ENCODE measurements at places on chromosomes 11 and 22.

- no peak for DNase-seq
Measured at GRCh38 chr11:73810637-73811036, 23.0 kb downstream of the MRPL48 start.

DNA sequence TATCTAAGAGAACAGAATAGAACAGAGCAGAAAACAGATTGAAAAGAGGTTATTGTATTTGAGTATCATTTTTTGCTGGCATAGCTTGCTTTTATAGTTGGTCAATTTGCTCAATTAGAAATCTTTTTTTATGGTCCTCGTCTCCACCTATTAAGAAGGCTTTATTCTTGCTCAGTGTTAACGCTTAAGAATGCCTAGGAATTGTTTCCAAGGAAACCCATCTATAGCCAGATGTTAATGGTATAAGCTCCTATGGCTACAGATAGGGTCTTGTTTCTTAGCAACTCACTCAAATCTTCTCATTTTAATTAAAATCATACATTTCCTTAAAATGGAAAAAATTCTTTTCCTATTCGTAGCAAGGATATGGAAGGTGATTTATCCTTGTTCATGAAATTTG, 392.3 kb downstream of the TMEM135 start:
- no peak for DNase-seq

DNA sequence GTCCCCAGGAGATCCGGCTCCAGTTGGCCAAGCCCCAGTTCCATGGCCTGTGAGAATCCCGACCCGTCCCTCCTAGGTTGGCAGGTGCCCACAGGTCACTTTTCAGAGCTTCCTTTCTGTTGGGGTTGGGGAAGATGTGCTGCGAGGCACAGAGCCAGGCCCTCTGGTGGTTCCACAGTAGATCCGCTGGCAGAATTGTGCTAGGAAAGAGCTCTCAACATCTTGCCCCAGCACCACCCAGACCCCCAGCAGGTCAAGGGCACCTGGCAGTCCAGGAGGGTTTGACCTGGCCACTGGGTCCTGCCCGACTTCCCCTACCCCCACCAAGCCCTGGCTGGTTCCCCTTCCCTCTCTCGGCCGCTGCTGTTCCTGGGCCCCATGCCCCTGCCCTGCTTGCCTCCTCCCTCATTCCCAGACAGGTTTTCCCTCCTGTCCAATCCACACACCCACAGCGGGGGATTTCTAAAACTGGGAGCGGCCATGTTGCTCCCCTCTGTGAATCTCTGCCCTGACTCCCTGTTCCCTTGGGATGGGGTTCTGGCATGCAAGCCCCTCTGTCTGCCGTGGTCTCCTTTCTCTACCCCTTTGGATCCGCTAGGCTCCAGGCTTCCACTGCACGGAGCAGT, 26.2 kb upstream of the GCAT start:
- DNase-seq: no peak

DNA sequence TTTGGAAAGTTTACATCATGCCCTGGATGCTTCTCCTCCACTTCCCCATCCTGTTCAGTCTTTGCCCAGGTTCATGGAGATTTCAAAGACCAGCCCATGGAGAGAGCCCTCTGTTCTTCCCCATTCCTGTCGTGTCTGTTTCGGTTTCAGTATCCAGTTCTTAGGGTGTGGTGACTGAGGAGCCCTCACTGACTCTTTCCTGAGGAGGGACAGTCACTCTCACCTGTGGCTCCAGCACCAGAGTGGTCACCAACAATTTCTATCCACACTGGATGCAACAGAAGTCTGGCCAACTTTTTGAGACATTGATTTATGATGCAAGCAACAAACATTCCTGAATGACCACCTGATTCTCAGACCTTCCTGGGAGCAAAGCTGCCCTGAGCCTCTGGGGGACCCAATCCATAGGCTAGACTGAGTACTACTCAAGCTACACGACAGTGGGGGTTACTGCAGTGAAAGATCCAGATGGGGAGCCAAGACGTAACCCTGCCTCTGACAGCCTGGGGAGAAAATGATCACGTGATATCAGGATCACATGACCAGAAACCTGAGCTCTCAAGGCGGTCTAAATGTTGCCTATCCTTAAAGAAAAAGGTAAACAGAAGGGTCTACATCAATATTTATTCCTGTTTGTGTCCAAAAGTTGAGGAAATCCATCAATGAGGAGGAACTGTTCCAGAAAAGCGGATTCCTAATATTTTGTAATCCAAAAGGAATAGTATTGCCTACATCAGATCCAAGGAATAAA, 76.2 kb upstream of the VPREB1 start:
- DNase-seq: no peak

DNA sequence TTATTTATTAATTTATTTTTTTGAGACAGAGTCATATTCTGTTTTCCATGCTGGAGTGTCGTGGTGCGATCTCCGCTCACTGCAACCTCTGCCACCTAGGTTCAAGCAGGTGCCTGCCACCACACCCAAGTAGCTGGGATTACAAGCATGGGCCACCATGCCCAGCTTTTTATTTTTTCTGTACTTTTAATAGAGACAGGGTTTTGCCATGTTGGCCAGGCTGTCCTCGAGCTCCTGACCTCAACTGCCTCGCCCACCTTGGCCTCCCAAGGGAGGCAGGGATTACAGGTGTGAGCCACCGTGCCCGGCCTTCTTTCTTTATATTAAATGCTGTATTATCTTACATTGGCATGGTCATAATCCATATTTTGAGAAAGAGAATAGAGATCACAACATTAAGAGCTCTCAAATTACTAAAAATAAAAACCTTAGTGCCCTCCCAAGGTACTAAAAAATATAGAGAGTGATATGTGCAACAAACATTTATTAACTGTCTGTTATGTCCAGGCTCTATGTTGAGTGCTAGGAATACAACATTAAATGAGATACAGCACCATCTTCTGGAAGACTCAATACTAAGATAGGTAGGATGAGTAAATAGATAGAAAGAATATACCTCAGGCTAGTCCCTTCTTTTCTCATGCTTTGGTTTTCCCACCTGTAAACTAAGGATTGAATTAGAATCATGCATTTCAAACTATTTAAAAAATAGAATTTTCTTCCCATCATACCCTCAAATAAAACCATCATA, 84.1 kb downstream of the BBOX1 start:
- no peak for DNase-seq

- no peak for DNase-seq
Measured at GRCh38 chr11:119384332-119384731, 2.8 kb upstream of the USP2 start.

DNA sequence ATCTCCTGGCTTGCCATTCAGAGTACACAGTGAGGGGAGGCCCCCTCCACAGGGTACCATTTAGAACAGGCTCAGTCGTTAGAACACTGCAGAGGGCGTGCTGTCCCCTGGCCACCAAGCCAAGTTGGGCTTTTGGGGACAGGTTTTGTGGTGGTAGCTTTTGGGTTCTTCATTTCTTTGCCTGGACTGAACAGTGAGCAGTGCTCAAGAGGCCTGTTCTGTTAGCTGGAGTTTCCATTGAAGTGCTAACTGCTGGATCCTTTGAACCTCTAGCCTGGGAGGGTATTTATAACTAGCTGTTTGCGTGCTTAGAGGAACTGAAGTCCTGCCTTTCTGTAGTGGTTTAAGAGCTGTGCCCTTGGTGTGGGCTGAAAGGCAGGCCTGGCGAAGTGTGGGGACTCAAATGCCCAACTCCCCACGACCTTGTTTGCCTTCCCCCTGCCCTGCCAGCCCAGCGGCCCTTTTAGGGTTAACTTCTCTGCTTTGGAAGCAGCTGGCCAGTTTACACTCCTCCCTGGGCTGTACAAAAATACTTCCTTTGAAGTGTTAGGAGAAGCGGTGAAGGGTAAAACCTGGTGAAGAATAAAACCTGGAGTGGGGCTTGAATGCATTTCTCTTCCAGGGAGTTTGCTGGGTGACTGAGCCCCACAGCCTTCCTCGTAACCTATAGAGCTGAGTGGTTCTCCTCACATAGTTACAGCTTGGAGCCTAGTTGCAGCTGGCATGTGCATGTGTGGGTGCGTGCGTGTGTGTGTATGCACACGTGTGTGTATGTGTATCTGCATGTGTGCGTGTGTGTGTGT, 34.6 kb downstream of the ZNRF3 start:
- no peak for DNase-seq

GRCh38 chr11:37286890-37287289, 688.9 kb upstream of the RAG2 start:
- no peak for DNase-seq

GRCh38 chr11:100356035-100356434, 331.1 kb upstream of the ARHGAP42 start:
- no peak for DNase-seq

GRCh38 chr22:27231266-27231665, 570.3 kb downstream of the MN1 start:
- no peak for DNase-seq

DNA sequence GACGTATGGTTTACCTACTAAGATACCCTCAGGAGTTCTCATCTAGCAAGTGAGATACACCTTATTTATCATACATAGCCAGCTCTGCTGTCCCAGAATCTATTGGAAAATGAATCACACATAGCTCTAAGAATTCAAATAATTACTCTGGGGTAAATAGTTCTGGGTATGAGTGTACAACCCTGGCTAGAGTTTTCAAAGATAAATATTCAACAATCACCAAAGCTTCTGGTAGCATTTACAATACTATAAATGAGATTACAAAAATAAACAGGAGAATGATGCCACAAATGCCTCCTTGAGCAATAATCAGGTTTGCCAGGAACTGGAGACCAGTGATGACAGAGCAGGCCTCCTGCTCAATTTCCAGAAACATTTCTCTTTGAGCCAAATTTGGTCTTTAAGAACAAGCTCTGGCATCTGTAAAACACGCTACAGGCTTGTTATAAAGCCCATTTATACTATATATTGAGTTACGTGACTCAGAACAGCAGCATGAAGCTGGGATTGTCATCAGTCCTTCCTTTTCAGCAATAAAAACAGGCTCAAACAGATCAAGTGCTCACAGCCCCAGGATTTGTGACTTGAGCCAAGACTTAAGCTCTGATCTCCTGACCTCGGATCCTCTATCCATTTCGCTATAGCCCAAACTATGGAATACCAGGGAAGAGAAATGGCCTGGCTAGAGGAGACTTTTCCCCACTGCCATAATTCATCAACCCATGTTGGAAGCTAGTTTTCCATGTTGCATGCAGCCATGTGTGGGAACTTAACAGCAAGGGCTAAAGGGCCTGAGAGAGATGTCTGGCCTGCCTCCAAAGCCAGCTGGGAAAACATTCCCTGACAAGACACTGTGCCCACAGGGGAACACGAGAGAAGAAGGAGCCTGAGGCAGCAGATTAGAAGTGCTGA, 19.7 kb downstream of the RAB30 start:
- DNase-seq: no peak

DNA sequence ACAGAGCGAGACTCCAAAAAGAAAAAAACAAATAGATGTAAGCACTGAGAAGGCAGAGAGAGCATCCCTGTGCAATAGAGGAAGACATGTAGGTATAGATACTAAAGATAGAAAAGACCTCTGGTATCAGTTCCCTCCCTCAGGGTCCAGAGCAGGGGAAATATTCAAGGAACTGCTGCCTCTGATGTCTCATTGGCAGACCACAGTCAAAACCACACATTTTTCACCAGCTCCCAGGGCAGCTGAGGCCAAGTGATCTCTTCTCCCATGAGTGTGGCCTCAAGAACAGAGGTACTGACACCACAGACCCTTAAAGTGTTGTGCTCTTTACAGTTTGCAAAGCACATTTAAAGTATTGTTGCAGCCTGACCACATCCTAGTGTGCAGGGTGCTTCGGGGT, 288.5 kb downstream of the NTM start:
- no peak for DNase-seq

DNA sequence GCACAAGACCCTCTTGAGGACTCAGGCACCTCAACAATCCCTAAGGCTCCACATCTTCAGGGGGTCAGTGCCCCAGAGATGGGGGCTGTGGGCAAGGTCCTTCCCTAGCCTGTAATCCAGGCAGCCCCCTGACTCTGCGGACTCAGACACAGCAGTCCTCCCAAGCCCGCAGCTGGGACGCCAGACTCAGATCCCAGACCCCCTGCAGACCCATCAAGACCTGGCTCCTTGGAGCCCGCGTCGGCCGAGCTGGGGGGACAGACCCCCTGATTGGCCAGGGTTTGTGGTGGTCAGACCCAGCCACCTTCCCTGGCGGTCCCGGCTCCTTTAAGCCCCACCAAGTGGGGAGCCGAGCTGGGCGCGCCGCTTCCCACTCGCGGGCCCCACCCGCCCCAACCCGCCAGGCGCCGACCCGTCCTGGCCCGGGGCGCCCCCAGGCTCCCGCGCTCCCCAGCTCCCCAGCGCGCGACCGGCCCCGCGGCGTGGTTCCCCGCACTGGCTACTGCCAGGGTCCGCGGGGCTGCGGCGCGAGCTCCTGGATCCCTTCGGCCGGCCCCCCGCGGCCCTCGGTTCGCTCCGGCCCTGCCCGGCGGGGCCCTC, 458 bp downstream of the OSBPL5 start:
- DNase-seq: no peak

GRCh38 chr11:42713753-42714152, 598.0 kb upstream of the API5 start:
- no peak for DNase-seq

DNA sequence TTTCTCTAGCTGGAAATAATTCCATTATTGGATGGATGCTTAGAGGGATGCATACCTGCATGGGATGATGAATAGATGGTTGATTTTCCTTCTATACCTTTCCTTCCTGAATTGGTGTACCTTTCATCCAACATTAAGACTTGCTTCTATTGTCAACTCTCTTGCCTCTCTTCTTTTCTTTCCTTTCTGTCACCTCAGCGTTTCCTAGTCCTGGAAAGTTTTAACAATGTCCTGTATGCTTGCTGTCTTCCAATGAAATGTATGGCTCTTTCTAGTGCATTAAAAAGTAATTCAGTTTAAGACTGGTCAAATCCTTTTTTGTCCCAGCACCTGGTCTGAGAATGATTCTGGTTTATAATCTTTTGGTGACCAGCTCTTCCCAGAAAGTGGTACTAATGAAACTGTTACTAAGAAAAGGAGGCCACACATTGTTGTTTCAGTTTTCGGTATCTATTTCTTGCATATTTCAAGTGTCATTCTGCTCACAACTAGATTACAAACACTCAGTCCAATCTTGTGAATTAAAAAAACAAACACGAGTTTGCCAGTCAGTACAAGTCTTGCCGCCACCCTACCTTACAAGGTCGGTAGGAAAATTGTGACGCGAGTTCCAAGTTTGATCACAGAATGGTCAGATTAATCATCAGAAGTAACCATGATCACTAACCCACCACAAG, 8.0 kb downstream of the POU2AF1 start:
- DNase-seq: no peak

- no peak for DNase-seq
Measured at GRCh38 chr11:57680552-57680874, 12.6 kb downstream of the ZDHHC5 start.

- DNase-seq: no peak
Measured at GRCh38 chr11:43989162-43989981, 46.9 kb downstream of the C11orf96 start.

GRCh38 chr11:128246810-128247594, 340.4 kb downstream of the ETS1 start:
- DNase-seq: no peak

GRCh38 chr11:119722281-119722794, 6.7 kb downstream of the NECTIN1 start:
- no peak for DNase-seq

GRCh38 chr11:121383716-121384115, 68.4 kb upstream of the SORL1 start:
- no peak for DNase-seq

GRCh38 chr22:20279662-20280134, 11.6 kb upstream of the RTN4R start:
- DNase-seq: no peak

GRCh38 chr11:114286229-114286628, 10.0 kb upstream of the NNMT start:
- no peak for DNase-seq

- no peak for DNase-seq
Measured at GRCh38 chr11:12285811-12286222, 91.6 kb upstream of the PARVA start.

Data from GM18507 (cell line).